NCI-H446 (cell line): ENCODE measurements at places on chromosomes 7 and 10.

DNA sequence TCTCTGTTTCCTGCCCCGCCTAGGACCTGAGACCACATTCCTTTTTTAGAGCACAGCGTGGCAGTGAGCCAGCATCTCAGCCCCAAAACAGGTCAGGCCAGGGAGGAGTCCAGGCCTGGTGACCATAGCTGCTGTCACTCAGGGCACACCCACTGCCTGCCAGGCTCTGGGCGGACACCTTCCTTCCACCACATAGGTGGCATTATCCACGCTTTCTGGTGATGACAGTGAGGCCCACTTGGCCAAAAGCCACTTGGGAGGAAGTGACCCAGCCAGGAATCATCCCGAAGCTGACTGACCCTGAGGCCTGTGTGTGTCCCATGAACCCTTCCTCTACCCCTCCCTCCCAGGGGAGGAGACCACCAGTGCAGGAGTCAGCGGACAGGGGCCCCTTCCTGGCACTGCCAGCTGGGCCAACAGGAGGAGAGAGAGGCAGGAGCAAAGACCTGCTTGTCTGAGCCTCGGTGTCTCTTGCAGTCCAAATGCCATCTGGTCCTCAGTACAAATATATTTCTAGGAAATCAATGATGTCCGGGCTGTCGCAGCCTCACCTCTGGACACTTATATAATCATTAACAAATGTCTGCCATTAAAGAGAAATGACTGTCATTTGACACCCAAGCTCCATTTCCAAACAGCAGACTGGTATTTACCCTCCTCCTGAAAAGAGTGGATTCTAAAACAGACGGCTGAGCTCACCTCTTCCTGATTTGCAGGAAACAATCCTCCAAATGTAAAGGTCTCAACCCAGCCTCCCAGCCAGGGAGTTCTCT is 63.0 kb downstream of the ABRAXAS2 start:
- DNase-seq = no peak

GRCh38 chr10:69684981-69685353 is 54.9 kb downstream of the FAM241B start:
- DNase-seq = no peak

GRCh38 chr7:151764056-151764920 is 112.6 kb downstream of the PRKAG2 start:
- DNase-seq = no peak

GRCh38 chr10:62121187-62121530 is 147.5 kb downstream of the RTKN2 start:
- no peak for DNase-seq

DNA sequence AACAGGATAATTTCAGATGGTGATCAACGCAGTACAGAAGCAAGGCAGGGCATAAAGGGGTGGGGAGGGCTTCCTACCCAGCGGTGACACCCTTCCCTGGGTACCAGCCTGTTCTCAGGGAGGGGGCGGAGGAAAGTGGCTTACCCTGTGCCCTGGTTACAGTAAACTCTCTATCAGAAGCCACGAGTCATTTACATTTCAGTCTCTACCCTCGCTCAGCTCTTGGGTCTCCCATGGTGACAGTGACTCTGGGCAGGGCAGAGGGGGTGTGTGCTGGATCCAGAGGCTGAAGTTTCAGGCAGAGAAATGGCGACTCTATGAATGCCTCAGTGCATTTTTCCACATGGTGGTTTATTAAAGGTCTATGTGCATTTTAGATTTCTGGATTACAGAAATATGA is 107.0 kb downstream of the ADARB2 start:
- DNase-seq = no peak

- no peak for DNase-seq
Measured at GRCh38 chr7:424961-425793, 94.5 kb downstream of the PDGFA start.

DNA sequence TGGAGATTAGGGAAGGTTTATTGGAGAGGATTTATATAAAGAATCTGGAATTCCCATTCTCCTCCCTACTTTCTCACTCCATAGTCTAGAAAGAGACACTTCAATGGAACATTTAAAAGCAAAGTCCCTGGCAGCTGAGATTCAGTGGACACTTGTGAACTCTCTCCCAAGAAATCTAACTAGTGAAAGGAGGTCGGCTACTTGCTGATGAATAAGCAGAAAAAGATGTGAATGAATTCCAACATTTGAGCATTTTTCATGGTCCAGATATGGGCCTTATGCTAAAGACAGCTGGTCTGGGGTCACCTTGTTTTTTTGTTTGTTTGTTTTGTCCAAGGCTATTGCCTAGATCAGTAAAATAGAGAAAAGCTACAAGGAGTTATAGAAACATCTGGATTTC is 141.1 kb upstream of the LRRTM3 start:
- no peak for DNase-seq

DNA sequence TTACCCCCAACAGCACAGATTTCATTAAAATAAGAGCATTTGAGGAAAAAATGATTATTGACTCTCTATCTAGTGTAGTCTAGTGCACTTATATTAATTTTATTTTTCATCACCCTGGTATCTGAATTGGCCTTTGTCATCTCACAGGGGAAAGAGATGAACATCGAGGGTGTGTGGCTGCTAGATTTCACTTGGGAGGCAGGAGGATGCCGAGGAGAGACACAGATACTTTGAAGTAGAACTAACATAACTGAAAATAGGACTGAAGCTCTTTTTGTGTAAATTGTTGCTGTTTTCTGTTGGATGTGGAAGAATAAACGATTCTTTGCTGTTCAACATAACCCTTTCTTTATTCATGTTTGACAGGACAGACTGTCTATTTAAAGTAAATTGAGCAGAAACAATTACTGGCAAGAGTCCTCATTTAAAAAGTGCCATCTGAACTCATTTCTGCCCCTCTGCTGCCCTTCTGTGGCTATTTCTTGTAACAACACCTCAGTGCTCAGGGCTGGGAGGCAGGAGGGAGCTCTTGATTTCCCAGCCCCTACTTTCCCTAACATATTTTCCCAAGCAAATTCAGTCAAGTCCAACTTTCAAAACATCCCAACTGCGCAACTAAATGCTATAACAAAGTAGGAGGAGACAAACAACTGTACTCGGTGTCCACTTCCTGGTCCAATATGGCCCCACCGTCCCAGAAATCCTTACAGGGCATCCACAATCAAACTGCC is 15.6 kb downstream of the LYZL1 start:
- DNase-seq = peak; percentile 80

DNA sequence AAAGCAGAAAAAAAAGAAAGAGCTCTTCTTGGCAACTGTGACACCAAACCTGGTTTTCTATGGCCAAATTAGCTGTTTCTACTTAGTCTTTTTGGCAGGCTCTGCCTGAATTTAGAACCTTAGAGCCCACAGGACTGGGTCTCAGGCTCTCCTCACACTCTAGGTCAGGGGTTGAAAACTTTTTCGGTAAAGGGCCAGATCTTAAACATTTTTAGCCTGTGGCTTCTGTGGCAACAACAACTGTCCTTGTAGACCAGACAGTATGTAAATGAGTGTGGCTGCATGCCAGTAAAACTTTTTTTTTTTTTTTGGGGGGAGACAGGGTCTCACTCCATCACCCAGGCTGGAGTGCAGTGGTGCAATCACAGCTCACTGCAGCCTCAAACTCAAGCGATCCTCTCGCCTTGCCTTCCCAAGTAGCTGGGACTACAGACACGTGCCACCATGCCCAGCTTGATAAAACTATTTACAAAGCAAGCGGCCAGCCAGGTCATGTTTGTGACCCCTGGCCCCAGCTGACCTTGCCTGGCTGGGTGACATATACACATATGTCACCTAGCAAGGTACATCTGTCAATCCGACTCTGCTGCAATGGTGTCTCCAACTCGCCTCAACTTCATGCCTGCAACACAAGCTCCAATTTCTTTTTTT is 17.4 kb downstream of the KPNA7 start:
- no peak for DNase-seq
